Sigmoid colon (tissue), 7 donors: ENCODE measurements at places on chromosomes 1 and 21. TPM values are rescaled to one million over a fixed set of nuclear protein-coding genes. Genes with fewer than 3 reads are reported as not detected.

GRCh38 chr1:151816548-151817352 lies 11.5 kb upstream of the LINGO4 start:
- no peak for DNase-seq

GRCh38 chr1:12149791-12150175 lies 17.0 kb upstream of the TNFRSF1B start:
- no peak for DNase-seq

DNA sequence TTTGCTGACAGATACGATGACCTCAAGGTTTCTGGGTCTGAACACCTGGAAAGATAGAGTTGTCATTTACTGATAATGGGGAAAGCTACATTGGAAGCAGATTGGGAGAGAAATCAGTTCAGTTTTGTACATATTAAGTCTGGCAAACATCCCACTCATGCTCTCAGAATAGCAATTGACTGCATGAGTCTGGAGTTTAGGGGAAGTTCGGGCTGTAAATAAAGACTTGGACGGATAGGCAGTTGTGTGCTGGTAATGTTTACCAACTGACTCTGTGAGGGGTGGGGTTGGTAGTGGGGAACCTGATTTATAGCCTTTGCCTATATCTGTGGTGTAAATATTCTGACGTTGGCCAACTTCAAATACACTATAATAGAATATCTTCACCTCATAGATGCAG lies 4.0 kb downstream of the H6PD start:
- DNase-seq: no peak

DNA sequence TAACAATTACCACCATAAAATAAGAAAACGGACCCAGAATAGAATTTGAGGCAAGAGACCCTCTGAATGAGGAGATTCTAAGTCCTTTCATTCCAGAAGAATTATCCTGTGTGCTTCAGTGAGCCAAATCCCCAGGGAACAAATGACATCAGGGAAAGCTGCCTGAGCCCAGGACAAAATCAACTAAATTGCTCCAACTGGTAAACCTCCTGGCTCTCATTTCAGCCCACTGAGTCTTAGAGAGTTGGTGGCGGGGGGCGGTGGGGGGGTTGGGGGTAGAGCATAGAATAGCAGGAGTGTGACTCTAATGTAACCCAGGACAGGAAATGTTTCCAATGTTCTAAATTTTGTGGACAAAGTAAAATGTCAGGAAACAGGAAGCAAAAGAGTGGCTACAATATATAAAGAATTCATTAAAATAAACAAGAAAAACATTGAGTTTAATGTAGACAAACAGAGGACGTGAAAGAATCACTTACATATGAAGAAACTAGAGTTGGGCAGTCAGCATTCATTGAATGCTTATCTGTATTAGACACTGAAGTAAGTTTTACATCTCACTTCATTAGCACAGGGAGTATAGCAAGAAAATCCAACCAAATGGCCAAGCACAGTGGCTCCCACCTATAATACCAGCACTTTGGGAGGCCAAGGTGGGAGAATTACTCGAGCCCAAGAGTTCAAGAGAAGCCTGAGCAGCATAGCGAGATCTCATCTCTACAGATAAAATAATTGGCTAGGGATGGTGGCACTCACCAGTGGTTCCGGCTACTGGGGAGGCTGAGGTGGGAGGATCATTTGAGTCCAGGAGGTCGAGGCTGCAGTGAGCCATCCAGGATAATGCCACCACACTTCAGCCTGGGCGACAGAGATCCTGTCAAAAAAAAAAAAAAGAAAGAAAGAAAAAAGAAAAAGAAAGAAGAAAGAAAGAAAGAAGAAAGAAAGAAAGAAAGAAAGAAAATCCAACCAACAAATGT lies 75.1 kb downstream of the DHRS3 start:
- DNase-seq: peak; percentile 40

GRCh38 chr1:85085417-85085816 lies 37.1 kb upstream of the MCOLN3 start:
- DNase-seq: no peak

- DNase-seq: no peak
Measured at GRCh38 chr1:234357831-234358230, 15.4 kb upstream of the COA6 start.

DNA sequence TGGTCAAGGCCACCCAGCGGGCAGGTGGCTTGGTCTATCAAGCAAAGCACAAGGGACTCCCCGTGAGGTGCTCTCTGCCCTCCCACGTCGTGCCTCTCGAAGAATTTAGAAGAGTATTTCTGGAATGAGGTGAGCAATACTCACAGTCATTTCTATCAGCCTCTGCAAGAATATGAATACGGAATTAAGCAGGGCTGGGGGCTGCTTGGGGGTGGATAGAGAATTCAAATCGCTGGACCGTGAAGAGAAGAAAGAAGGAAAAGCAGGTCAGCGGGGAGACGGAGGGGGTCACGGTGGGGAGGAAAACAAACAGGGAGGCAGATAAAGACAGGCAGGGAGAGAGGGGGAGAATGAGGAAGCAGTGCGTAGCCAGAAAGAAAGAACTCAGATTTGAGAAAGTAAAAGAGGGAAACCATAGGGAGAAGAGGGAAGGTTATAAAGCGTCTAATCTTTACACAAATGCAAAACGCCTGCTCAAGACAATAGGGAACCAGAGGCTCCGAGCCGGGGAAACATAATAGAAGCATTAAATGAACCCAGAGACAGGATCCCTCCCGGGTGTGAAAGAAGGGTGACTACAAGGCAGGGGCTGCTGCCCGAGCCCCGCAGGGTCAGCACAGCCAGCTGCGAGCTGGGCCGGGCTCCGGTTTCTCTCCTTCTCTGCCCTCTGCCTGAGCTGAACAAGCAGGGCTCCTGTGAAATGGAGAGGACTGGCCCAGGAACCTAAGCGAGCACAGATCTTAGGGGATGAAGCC lies 2.1 kb upstream of the EDN2 start:
- DNase-seq: no peak

GRCh38 chr1:242128951-242129502 lies 130.1 kb upstream of the MAP1LC3C start:
- no peak for DNase-seq

GRCh38 chr1:3456964-3457909 lies 2.8 kb downstream of the ARHGEF16 start:
- DNase-seq: no peak

- peak; percentile 29 for DNase-seq
Measured at GRCh38 chr1:20137055-20137454, 2.1 kb upstream of the PLA2G2F start.

- no peak for DNase-seq
Measured at GRCh38 chr1:67889953-67890567, 56.8 kb upstream of the GNG12 start.

GRCh38 chr21:46320331-46320801 lies 3.3 kb downstream of the C21orf58 start:
- DNase-seq: no peak

GRCh38 chr1:10612436-10613160 lies 137.8 kb downstream of the PEX14 start:
- DNase-seq: peak; percentile 61

- DNase-seq: no peak
Measured at GRCh38 chr1:67194209-67194863, 28.1 kb downstream of the IL23R start.

DNA sequence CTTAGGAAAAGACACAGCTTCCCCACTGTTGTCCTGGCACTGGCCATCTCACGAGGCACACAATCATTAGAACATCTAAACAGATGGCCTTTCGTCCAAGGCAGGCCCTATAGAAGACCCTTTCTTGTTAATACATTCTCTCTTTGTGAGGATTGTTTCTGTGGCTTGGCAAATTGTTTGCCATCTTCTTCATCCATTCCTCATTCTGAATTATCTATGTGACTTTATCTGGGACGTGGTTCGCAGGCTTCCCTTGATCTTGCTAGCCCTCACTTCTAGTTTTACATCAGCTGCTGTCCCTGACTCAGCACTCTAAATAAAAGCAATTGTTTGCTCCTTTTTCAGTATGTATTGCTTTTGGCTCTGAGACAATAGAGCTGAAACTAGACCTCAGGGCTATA lies 101.1 kb upstream of the ZC3H11B start:
- DNase-seq: no peak

GRCh38 chr1:91787919-91788318 lies 98.0 kb downstream of the TGFBR3 start:
- no peak for DNase-seq

OLIG2 gene
- not detected for total RNA-seq

DEGS1 gene
- 109 TPM for total RNA-seq

ANXA9 gene
- not detected for total RNA-seq

GALNT2 gene
- total RNA-seq: 38.5 TPM

RAB7B gene
- total RNA-seq: 0.27 TPM

ZBED6 gene
- 17.7 TPM for total RNA-seq

OR10X1 gene
- not detected for total RNA-seq

SMYD3 gene
- total RNA-seq: 17.1 TPM
